ENCODE measurements at places on chromosomes 6 and 20.

- DNase-seq = peak; percentile 70
Observed at GRCh38 chr20:19583532-19584175, 174.4 kb upstream of the RIN2 start.

- no peak for DNase-seq
Observed at GRCh38 chr6:168535711-168536110, 94.7 kb downstream of the SMOC2 start.

DNA sequence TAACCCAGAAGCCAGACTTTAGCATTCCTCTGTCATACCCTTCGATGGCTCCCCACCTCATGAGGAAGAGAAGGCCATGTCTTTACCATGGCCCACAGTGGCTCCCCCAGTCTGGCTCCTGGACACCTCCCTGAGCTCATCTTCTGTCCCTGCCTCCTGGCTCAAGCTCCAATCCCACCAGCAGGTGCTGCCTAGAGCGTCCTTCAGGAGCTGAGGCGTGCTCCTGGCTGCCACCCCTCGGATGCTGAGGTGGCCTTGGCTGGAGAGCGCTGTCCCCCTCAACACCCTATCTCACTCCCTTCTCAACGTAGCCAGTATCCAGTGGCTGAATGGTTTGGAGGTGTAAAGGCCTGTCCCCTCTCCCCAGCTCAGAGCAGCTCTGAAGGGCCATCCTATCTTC lies 47.4 kb upstream of the RANBP9 start:
- DNase-seq = no peak

DNA sequence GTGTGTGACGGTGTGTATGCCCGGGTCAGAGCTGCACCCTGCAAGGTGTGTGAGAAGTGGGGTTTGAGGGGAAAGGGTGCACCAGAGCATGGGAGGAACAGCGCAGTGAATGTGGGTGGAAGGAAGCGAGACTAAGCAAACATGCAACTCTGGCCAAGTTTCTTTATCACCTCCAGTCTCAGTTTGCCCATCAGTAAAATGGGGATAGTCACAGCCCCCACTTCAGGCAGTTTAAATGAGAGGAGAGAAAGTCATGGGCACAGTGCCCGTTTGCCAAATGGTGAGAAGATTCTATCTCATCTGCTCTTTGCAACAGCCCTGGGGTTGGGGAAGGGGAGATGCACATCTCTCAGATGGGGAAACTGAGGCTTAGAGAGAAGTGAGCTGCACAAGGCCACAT lies 12.8 kb upstream of the VSTM2L start:
- DNase-seq = no peak

DNA sequence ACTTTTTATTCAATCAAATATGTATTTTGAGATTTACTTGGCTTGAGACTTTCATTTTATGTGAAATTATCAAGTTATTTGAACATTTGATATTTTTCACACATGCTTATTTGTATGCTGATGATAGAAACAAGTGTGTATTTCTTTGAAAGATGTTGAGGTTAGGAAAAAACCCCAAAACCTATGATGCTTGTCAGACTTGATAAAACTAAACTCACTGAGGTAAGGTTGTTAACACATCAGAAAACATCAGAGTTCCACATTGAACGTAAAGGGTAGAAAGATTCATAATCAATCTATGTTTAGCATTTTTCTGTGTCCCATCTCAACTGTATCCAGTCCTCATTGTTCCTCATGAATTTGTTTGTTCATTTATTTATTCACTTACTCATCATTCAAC lies 12.2 kb downstream of the SF3B5 start:
- DNase-seq = no peak

DNA sequence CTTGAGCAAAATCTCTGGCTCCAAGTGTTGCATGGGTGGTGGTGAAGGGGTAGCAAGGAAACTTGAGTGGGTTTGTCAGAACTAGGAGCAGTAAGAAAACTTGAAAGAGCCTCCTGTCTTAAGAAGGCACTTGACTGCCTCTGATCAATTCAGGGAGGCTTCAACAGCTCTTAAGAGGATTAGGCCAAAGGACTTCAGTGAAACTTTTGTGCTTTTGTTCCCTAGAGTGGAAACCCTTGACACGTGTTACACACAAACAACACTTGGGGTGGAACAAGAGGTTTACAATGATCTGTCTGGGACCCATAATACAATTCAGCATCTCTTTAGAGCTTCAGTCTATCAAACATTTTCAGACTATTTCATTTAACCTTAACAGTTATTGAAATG lies 80.1 kb upstream of the ARMC2 start:
- no peak for DNase-seq

Data from femur (tissue), 1 donor.